Activated CD4-positive, alpha-beta T cell treated with anti-CD3 and anti-CD28 coated beads, Interleukin-2, amount 10 ng/mL, durations not matched to agents 24 days and 14 days (primary cell): ENCODE measurements at places on chromosomes 3 and 15. TPM values are rescaled to one million over a fixed set of nuclear protein-coding genes. Genes with fewer than 3 reads are reported as not detected.

DNA sequence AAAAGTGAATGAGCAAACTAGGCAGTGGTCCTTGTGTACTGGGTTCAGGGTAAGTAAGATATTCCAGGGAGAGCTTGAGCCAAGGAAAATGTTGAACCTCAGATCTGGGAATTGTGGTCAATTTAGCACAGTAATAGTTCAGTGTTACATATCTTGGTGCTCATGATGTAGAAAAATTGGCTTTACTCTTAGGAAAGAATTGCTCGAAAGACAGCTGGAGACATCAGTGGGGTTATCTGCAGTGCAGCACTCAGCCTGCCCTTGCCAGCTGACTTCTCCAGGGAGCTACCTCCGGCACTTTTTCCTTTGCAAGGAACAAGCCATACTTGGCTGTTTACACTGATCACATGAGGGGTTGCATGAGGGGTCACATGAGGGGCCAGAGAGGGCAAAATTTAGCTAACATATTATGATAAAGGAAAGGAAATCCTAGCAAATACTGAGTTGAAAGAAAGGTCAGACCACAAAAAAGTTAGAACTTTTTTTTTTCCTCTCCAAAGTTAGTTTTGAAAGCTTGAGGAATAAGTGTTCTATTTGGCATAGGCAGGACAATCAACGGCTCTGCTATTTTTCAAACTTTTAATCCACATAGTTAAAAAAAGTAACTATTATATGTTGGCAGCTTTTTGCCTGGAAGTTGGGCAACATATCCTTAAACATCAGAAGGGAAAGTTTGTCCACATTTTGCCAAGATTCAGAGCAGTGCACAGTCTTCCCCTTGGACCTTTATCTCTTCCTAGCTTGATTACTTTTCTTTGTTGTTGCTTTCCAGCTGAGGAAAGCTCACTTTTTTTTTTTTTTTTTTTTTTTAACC lies 92.4 kb downstream of the COL6A6 start:
- no peak overlapping the region for H3K27ac ChIP-seq
- H3K36me3 ChIP-seq: no peaks in the 10 kb centered on the region
- no peak overlapping the region for H3K4me3 ChIP-seq
- DNase-seq: no peak
- no peaks in the 10 kb centered on the region for H3K4me1 ChIP-seq

The CCR3 gene
- total RNA-seq: not detected in 2 replicates

GRCh38 chr3:46845860-46846623 lies 17.2 kb downstream of the MYL3 start:
- H3K4me3 ChIP-seq: peak overlapping the region; percentile 73
- DNase-seq: peak; percentile 89
- peaks cover 5% of the 10 kb centered on the region for H3K4me1 ChIP-seq
- peaks cover 2% of the 10 kb centered on the region for H3K36me3 ChIP-seq
- H3K27me3 ChIP-seq: peaks cover 22% of the 10 kb centered on the region
- H3K27ac ChIP-seq: no peak overlapping the region

The ZNF710 gene
- total RNA-seq: 28.3 and 29.3 TPM in 2 replicates

DNA sequence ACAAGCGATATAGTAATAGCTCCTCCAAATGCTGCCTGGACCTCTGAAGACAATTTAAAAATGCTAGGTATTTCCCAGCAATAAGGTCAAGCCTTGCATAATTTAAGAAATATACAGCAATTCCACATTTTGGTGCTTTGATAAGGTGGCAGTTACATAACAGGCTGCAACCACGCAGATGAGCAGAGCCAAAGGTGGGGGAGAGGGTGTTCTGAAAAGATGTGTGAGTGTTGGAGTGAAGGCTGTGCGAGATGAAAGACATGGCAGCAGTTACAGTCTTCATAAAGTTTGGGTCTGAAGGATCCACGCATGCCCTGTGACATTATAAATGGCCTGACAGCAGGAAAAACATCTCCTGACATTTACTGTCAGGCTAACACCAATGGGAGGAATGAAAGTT lies 26.1 kb downstream of the CTDSPL start:
- peaks cover 12% of the 10 kb centered on the region for H3K27me3 ChIP-seq
- DNase-seq: no peak
- H3K4me1 ChIP-seq: no peaks in the 10 kb centered on the region
- H3K27ac ChIP-seq: no peak overlapping the region
- H3K4me3 ChIP-seq: no peak overlapping the region
- H3K36me3 ChIP-seq: no peaks in the 10 kb centered on the region

The SLTM gene
- total RNA-seq: 126 and 127 TPM in 2 replicates

DNA sequence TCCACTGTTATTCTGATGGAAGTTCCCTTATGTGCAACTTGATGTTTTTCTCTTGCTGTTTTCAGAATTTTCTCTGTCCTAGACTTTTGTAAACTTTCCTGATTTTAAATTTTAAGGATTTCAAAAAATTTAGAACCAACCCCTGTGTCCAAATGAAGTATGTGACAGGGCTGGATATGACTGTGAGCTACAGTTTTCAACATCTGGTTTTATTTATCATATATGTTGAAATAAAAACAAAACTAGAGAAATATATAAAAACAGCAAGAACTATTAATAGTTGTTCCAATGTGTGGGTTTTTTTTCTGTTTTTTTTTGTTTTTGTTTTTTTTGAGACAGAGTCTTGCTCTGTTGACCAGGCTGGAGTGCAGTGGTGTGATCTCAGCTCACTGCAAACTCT lies 47.4 kb upstream of the PSMD6 start:
- no peak overlapping the region for H3K4me3 ChIP-seq
- no peak overlapping the region for H3K27ac ChIP-seq
- H3K4me1 ChIP-seq: no peaks in the 10 kb centered on the region
- DNase-seq: no peak

GRCh38 chr3:53496984-53497383 lies 2.6 kb downstream of the CACNA1D start:
- no peak overlapping the region for H3K27ac ChIP-seq
- no peaks in the 10 kb centered on the region for H3K4me1 ChIP-seq
- peaks cover 56% of the 10 kb centered on the region for H3K27me3 ChIP-seq

- DNase-seq: no peak
- no peaks in the 10 kb centered on the region for H3K36me3 ChIP-seq
- no peaks in the 10 kb centered on the region for H3K4me1 ChIP-seq
- H3K27ac ChIP-seq: no peak overlapping the region
- peaks cover 9% of the 10 kb centered on the region for H3K27me3 ChIP-seq
- no peak overlapping the region for H3K4me3 ChIP-seq
Observed at GRCh38 chr3:11072631-11073030, 80.1 kb downstream of the SLC6A1 start.

DNA sequence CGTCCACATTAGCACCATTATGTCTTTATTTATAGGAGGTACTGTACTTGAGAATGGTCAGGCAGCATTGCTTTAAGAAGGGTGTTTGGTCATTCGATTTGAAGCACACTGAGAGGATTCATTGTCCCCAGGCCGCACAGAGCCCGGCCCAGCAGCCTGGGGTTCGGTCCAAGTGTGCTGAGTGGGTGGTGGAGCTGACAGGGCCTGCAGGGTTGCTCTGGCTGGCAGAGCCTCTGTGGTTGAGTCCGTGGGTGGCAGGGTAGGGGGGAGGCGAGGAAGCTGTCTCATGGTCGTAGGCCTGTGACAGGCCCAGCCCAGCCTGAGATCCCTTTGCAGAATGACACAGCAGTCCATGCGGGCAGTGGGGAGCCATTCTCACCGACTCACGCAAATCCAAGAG lies 227.7 kb upstream of the TOPAZ1 start:
- H3K4me1 ChIP-seq: peaks cover 3% of the 10 kb centered on the region
- no peak for DNase-seq
- no peak overlapping the region for H3K27ac ChIP-seq
- H3K27me3 ChIP-seq: peaks cover 18% of the 10 kb centered on the region
- no peak overlapping the region for H3K4me3 ChIP-seq
- no peaks in the 10 kb centered on the region for H3K36me3 ChIP-seq

- H3K4me3 ChIP-seq: no peak overlapping the region
- no peaks in the 10 kb centered on the region for H3K36me3 ChIP-seq
- DNase-seq: no peak
Observed at GRCh38 chr3:183688874-183689273, 8.7 kb upstream of the YEATS2 start.

DNA sequence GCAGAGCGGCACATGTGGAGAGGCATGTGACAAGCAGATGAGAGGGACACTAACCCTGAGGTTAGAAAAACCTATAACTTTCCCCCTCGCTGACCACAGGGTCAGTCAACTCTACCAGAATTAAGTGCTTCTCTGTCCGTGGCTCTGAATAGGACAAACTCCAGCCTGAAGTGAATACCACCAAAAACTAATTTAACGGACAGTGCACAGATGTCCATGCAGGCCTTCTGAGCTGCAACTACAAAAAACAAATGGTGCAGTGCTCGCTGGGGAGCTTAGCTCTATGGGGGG lies 59.3 kb downstream of the ADCY5 start:
- H3K27me3 ChIP-seq: peaks cover 12% of the 10 kb centered on the region
- H3K36me3 ChIP-seq: no peaks in the 10 kb centered on the region
- DNase-seq: no peak
- no peak overlapping the region for H3K4me3 ChIP-seq
- H3K27ac ChIP-seq: no peak overlapping the region
- H3K4me1 ChIP-seq: no peaks in the 10 kb centered on the region

The C3orf18 gene
- 32.6 and 35.4 TPM in 2 replicates for total RNA-seq

The NLGN1 gene
- total RNA-seq: not detected in 2 replicates

DNA sequence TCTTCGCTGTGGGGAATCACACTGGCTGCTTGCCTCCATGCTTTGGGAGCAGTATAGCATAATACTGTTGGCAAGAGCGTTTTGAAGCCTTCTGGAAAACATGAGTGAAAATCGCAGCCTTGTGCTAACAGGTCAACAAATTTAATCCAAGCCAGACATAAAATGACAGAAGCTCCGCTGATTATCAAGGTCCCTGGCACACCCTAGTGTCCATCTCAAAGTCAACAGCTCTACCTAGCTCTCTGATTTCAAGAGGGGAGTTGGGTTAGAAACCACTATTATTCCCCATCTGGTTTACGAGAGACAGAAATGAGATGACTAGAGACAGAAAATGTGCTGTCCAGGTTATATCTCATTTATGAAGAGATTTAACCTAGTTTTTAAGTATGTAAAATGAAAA lies 73.6 kb upstream of the MDFIC2 start:
- no peaks in the 10 kb centered on the region for H3K27me3 ChIP-seq
- no peak overlapping the region for H3K4me3 ChIP-seq
- H3K36me3 ChIP-seq: no peaks in the 10 kb centered on the region
- no peak overlapping the region for H3K27ac ChIP-seq
- no peaks in the 10 kb centered on the region for H3K4me1 ChIP-seq
- DNase-seq: no peak

GRCh38 chr3:171996178-171996817 lies 43.1 kb upstream of the FNDC3B start:
- no peak overlapping the region for H3K27ac ChIP-seq
- H3K36me3 ChIP-seq: no peaks in the 10 kb centered on the region
- peaks cover 2% of the 10 kb centered on the region for H3K27me3 ChIP-seq
- no peak for DNase-seq
- no peak overlapping the region for H3K4me3 ChIP-seq

- H3K36me3 ChIP-seq: peaks cover 57% of the 10 kb centered on the region
- no peaks in the 10 kb centered on the region for H3K27me3 ChIP-seq
- H3K4me1 ChIP-seq: peaks cover 6% of the 10 kb centered on the region
- H3K27ac ChIP-seq: no peak overlapping the region
- DNase-seq: no peak
- no peak overlapping the region for H3K4me3 ChIP-seq
Observed at GRCh38 chr3:158663246-158663645, 9.2 kb downstream of the LXN start.

DNA sequence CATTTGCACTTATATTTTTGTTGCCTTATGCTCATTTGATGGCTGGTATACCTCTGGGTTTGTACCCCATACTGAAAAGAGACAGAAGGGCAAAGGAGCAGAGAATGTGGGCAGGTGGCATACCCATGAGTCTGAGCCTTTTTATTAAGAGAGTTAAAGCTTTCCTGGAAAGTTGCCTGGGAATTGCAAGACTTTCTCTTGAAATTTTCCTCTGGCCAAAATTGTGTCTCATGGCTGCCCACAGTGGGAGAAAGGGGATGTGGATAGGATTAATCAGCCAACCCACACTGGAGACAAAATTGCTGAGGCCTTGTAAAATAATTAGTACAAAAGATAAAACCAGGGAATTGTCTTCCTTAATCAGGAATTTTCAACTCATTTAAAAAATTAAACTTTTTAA lies 8.2 kb upstream of the NMD3 start:
- H3K4me3 ChIP-seq: no peak overlapping the region
- H3K4me1 ChIP-seq: no peaks in the 10 kb centered on the region
- H3K36me3 ChIP-seq: no peaks in the 10 kb centered on the region
- peaks cover 20% of the 10 kb centered on the region for H3K27me3 ChIP-seq

GRCh38 chr3:21229426-21230135 lies 521.4 kb downstream of the ZNF385D start:
- no peak for DNase-seq
- H3K4me1 ChIP-seq: no peaks in the 10 kb centered on the region
- H3K27ac ChIP-seq: no peak overlapping the region

DNA sequence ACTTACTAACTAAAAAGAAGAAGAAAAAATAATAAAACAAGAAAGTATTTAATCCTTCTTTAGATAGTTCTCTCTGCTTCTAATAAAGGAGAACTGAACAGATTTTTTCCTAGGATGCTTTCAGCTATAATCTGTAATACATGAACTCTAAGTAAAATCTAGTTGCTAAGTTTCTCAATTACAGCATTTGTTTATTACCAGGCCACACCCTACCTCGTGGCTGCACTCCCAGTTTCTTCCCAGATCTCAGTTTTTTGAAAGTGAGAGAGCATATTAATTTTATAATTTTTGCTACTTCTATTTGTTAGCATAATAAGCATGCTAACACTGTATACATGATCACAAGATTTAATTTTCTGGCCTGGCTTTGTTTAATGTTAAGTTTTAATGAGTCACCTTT lies 258.3 kb downstream of the IL5RA start:
- no peak for DNase-seq
- H3K27me3 ChIP-seq: no peaks in the 10 kb centered on the region
- H3K36me3 ChIP-seq: no peaks in the 10 kb centered on the region

The TMEM207 gene
- total RNA-seq: not detected in 2 replicates

- peak overlapping the region; percentile 41 for H3K27ac ChIP-seq
- H3K36me3 ChIP-seq: no peaks in the 10 kb centered on the region
Observed at GRCh38 chr3:32284443-32285212, 46.1 kb downstream of the CMTM8 start.

DNA sequence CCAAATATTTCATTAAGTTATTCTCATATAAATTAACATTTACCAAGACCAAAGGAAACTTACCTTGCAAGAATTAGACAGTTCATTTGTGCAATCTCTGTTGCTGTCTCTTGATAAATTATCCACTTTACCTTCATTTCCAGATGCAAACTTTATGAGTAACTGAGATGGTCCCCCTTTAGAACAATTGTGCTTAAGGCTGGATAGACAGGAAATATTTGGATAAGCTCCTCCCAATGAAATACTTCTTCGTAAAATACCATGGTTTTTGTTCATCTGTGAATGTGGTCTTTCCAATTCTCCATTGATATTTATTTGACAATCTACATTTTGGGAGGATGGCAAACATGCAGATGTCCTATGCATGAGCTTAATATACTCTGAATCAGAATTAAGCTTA lies 78.2 kb downstream of the NEDD4 start:
- no peak for DNase-seq
- no peaks in the 10 kb centered on the region for H3K27me3 ChIP-seq
- no peaks in the 10 kb centered on the region for H3K36me3 ChIP-seq
- no peak overlapping the region for H3K4me3 ChIP-seq

The TUSC7 gene
- not detected in 2 replicates for total RNA-seq
